ENCODE measurements at places on chromosomes 2 and 18. TPM values are rescaled to one million over a fixed set of nuclear protein-coding genes. Genes with fewer than 3 reads are reported as not detected.

DNA sequence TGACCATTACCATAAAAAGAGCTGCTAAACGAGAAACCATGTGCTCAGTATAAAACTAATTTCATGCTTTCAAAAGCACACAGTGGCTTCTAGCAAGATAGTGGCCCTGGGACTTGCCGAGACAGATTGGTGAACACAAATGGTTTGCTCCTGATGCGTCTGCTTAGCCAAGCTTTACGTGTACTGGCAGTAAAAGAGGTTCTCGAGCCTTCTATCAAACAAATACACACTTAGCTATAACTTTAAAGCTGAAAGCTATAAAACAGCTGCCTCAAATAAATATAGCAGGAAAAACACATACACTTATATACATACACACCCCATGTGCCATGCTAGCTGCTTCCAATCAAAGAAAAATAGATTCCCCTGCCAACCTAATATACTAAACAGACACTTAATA is 117.0 kb downstream of the ZNF385B start:
- no peak for DNase-seq

- no peak for DNase-seq
Measured at GRCh38 chr18:22113144-22113844, 56.1 kb upstream of the GATA6 start.

- no peak for DNase-seq
Measured at GRCh38 chr2:96540136-96540535, 3.6 kb downstream of the ARID5A start.

DNA sequence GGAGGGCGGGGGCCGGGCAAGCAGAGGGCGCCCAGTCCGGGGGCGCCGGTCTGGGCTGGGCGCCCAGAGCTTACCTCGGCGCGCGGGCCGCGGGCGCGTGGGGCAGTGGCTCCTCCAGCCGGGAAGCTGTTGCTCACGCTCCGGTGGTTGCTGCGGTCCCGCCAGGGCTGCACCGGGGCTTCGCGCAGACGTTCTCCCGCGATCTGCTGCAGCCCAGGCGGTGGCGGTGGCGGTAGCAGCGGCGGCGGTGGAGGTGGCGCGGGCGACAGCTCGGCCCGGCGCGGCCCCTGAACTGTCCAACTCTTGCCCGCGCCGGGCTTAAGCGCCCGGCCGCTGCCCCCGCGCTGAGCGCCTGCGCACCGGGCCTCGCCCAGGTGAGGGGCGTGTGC is 391 bp downstream of the ZNF385B start:
- no peak for DNase-seq

DNA sequence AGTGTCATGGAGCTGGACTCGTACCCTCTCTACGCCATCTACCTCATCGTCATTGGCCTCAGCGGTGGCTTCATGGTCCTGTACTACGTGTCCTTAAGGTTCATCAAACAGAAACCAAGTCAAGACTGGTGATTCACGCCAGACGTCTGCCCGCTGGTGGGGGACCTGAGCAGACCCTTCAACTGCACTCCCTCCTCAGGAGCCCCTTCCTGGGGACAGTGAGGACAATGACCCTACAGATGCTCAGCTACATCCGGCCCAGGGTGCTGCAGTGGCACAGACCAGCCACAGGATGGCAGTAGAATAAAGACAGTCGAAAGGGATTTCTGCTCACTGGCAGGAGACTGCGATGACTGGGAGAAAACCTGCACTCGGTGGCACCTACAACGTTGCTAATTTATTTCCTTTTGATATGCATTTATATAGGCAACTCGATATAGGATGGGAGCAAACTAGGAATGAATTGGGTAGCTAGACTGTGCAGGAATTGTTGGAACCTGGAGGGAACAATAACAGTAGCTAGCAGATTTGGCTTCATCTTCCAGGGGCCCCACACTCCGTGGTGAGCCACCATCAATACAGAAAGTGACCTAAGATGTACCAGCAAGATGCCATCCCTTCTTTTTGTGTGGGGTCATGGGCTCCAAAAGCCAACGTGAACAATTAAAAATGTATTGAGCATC is 39.2 kb downstream of the ABCG8 start:
- peak; percentile 65 for DNase-seq

DNA sequence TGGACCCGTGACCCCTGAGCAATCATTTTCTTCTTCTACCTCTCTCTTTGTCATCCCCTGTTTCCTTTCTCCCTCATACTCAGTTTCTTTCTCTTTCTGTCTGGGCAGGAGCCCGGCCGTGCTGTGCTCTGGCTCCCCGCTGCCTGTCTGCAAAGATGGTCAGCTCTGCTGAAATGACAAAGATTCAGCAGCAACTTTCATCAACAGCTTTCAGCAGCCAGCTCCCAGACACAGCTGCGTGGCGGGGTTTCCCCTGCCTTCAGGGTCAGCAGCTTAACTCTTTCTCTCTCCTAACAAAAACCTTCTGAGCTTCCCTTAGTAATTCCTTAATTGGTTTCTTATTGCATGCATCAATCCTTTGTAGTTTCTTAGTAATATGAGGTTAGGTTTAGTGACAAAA is 1234.4 kb downstream of the CNTNAP5 start:
- no peak for DNase-seq

DNA sequence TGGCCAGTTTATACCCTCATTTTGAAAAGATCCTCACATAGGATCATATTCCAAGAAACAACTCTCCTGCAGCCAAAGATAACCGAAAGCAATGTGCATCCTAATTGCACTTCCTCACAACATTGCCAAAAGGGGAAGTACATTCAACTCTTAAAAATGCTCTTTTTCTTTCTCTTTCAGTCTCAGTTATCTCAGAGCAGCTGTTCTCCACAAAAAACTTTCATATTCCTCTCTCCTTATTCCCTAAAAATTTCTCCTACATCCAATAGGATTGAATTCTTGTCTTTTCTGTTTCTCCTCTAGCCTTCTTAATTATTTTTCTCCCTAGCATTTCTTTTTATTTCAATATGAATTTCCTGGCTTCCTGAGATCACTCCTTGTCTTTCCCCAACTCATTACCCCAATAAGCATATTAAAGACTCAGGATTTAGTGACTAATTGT is 7.4 kb upstream of the VRK2 start:
- DNase-seq = no peak

DNA sequence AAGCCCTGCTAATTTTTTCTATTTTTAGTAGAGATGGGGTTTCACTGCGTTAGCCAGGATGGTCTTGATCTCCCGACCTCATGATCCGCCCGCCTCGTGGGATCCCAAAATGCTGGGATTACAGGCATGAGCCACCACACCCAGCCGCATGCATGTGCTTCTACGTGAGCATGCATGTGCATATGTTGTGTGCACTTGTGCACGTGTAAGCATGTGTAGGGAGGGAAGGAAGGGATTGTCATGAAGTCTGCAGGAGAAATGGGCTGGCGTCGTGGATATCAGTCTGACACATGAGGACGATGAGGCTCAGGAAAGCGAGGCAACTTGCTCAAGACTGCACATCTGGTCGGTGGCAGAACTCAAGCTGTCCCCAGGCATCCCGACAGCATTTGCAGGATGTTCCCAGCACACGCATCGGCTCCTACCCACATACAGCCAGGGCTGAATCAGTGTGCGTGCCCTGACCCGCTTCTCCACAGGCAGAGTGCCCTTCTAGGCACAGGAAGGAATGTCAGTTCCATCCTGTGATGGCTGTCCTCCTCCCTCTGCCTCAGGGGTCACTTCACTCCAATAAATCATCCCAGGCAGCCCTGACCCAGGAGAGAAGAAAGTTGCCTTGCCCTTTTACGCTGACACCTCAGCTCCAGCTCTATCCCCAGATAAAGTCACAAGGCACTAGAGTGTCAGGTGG is 49.9 kb upstream of the SLC14A2 start:
- no peak for DNase-seq

DNA sequence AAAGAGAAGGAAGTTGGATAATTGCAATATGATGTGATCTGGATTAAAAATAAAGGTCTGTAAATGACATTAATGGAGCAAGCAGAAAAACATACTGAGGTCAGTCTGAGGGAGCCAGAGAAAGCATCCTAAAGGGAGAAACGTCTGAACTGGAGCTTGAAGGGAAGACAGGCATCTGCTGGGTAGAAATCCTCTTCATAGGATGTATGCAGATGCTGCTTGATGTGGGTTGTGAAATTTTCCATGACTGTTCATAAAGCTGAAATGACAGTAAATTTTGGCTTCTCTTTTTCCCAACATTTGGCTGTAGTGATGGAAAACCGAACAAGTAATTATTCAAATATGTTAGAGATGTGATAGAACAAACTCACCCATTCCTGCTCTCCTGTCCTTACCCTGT is 287.6 kb downstream of the CAMKMT start:
- no peak for DNase-seq

DNA sequence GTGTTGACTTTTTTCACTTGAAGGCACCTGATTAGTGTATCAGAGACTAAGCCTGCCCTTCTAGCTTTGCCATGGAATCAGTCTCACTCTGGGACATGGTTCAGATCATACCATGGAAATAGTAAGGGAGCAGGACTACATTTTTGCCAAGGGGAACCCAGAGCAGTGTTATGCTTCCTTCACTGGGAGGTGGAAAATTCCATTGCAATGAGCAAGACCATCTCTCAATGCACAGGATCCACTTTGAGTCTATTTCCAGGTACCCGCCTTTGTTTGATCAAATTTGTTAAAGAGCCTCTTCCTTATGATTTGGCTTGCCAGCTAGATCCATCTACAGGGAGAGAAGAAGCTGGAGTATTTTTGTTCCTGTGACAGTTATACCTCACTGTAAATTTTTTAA is 395.8 kb downstream of the MTX2 start:
- DNase-seq = no peak

DNA sequence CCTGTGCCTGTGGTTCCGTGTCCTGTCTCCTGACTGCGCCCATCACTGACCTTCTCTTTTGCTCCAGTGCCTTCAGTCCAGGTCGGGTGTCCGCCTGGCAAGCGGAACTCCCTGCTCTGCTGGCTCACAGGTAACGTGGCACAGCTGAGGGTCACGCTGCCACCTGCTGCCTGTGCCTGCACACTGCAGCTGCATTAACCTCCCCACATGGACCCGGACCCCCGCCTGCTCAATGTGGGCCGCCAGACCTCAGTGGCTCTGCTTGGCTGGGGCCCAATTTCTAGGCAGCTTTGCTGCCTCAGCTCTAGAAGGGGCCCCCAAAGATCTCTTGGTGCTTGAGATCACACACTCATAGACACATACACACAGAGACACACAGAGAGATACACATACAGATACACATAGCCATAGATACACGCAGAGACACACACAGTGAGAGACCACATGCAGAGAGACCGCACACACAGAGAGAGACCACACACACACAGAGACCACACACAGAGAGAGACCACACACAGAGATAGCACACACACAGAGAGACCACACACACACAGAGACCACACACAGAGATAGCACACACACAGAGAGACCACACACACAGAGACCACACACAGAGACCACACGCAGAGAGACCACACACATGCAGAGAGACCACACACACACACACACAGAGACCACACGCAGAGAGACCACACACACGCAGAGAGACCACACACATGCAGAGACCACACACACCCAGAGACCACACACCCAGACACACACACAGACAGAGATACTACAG is 14.9 kb upstream of the CNNM3 start:
- peak; percentile 81 for DNase-seq

GRCh38 chr2:42086500-42086953 is 38.7 kb downstream of the PKDCC start:
- peak; percentile 84 for DNase-seq

Gene TCF23
- total RNA-seq = not detected

Gene DTNA
- not detected for total RNA-seq

Gene SULT1C4
- not detected for total RNA-seq

Gene ANKRD30BL
- total RNA-seq = not detected

Gene PCBP1
- total RNA-seq = 47.6 TPM

Gene UNC80
- not detected for total RNA-seq
